ENCODE measurements at places on chromosomes 7 and 10.
A peak's percentile ranks its signal among the peaks of the same experiment; 100 is the strongest.

- DNase-seq, result no peak
Observed at GRCh38 chr10:69470463-69471384, 19.5 kb downstream of the TSPAN15 start.

- DNase-seq, result peak; percentile 74
Observed at GRCh38 chr10:29804025-29804852, 169.5 kb upstream of the SVIL start.

DNA sequence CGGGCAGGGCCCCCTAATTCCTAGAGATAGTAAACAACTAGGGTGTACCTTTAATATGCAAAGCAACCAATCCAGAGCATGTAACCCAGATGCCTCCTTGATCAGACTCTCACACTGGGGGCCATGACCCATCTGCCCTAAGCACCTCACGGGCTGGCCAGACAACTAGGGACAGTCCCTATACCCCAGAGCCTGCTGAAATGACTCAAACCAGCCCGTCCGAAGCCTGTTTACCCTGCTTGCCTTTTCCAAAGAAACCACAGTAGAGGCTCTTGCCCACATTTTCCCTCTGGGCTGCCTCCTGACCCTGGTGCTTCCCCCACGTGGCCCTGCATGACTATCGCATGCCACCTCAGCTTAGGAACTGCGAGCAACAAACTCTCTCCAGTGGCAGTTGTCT lies 46.2 kb downstream of the RGS10 start:
- no peak for DNase-seq

DNA sequence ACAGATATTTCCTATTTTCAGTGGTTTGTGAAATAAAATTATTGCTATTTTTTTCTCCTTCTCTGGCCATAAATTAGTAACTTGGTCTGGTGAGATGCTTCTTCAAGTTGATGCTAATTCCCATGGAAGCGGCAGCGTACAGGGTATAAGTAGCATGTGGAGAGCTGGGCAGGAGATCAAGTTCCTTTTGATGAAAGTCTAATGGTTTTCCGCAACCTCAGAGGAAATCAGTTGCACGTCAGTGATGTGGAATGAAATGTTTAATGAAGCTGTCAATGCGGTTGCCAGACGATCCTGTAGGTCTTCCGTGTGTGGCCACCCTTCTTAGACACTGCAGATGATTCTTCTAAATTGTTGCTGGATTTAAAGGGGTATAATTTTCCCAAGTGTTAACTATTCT lies 236.4 kb upstream of the GRM3 start:
- DNase-seq, result no peak

GRCh38 chr10:90822508-90822907 lies 35.3 kb downstream of the HTR7 start:
- DNase-seq, result no peak

- DNase-seq, result no peak
Observed at GRCh38 chr10:43401627-43402026, 7.4 kb downstream of the HNRNPF start.

DNA sequence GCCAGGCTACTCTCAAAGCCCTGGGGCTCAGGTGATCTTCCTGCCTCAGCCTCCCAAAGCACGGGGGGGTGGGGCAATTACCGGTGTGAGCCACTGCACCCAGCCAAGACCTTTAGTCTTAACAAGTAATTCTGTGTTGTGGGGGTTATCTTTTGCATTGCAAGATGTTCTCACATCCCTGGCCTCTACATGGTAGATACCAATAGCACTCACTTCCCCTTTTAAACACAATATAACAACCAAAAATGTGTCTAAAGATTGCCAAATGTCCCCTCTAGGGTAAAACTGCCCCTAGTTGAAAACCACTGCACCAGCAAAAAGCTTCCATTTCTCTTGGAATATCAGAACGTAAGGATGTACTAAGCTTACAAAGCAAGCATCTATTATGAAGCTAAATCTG lies 225.0 kb downstream of the CTNNA3 start:
- no peak for DNase-seq

DNA sequence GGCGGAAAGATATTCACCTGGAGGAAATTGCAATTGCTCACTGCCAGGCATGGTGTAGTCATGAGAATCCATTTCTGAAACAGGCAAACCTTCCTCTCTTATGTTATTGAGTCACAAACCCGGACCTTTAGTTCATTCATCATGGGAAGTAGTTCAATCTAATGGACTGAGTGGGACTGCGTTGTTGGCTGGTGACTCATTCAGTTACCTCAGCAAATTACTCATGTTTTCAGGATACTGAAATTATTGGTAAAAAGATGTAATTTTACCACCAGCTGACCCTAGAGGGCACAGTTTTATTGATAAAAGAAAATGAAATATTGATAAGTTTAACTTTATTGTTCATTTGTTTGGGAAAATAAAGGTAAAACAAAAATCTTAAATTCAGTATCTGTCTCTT lies 1194.4 kb upstream of the SORCS1 start:
- DNase-seq, result peak; percentile 41

GRCh38 chr7:80334196-80334595 lies 177.7 kb downstream of the GNAT3 start:
- DNase-seq, result no peak

GRCh38 chr10:71319800-71320392 lies 837 bp downstream of the SLC29A3 start:
- no peak for DNase-seq

GRCh38 chr7:74722153-74722552 lies 51.7 kb upstream of the NCF1 start:
- DNase-seq, result no peak

GRCh38 chr10:129613377-129613980 lies 146.4 kb downstream of the MGMT start:
- no peak for DNase-seq

GRCh38 chr7:101465131-101465530 lies 102.5 kb downstream of the COL26A1 start:
- no peak for DNase-seq

GRCh38 chr7:111835066-111835465 lies 272.8 kb upstream of the IMMP2L start:
- no peak for DNase-seq

DNA sequence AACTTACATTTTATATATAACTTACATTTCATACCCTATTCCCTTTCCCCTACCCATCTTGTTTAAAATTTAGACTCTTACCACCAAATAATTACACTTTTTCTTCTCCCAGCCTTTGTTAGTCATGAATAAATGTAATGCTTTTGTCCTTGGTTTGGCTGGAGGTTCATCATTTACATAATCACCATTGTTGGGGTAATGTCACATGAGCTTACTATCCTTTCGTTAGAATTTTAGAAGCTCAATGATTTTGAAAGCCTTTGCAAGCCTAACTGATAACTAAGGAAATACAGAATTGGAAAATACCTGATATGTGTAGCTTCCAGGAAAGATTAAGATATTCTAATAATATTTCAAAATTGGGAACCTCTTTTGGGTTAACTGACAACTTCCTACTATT lies 171.7 kb downstream of the PLXDC2 start:
- no peak for DNase-seq

- DNase-seq, result no peak
Observed at GRCh38 chr10:48464871-48465736, 139.8 kb downstream of the ARHGAP22 start.

GRCh38 chr10:69934768-69935167 lies 117.9 kb upstream of the MACROH2A2 start:
- DNase-seq, result no peak

DNA sequence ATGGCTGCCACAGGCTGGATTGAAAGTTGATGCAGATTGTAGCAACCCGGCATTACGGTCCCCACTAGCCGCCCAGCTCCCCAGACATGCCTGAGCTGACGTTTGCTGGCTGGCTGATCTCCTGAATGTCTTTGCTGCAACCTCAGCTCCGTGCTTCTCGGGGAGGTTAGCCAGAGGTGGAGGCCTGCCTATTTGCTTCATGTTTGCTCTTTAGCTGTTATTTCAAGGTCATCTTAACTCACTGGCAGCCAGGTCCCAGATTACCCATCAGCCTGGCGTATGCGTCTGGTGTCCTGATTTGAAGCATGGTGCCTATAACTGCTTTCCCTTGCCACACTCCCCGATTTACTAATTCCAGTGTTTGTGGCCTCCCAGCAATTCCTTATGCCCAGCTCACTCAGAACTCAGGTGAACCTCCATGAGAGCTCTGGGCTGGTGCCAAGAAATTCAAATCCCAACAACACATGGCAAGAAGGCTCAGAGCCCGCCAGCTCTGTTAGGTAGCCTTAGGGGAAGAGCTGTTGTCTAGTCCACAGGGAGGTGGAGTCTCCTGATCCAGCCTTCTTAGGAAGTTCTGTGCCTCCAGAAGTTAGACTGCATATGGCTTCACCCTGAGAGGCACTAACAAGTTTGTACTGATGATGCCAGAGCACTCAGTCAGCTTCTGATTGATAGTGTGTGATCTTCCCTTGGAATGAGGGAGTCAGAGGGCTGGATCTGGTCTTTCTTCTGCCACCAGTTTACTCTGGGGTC lies 69.7 kb upstream of the EXOC4 start:
- no peak for DNase-seq

DNA sequence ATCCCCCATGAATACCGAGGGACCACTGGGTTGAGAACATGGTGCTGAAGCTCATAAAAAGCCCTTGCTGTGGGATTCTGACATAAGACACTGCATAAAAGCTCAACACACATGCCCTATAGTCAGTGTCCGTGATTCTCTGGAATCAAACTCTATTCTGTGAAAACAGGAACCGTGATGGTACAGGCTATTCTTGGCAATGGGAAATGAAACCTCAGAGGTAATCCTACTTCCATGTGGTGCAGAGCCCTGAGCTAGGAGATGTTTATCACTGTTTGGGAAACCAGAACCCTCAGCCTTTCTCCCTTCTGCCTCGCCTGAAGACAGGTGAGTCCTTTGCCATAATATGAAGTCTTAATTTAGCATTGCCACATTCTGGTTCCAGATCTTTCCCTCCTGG lies 80.8 kb upstream of the PRSS1 start:
- no peak for DNase-seq

GRCh38 chr7:115953592-115954255 lies 76.8 kb downstream of the TFEC start:
- no peak for DNase-seq

GRCh38 chr10:76082232-76082631 lies 650.8 kb downstream of the LRMDA start:
- no peak for DNase-seq

DNA sequence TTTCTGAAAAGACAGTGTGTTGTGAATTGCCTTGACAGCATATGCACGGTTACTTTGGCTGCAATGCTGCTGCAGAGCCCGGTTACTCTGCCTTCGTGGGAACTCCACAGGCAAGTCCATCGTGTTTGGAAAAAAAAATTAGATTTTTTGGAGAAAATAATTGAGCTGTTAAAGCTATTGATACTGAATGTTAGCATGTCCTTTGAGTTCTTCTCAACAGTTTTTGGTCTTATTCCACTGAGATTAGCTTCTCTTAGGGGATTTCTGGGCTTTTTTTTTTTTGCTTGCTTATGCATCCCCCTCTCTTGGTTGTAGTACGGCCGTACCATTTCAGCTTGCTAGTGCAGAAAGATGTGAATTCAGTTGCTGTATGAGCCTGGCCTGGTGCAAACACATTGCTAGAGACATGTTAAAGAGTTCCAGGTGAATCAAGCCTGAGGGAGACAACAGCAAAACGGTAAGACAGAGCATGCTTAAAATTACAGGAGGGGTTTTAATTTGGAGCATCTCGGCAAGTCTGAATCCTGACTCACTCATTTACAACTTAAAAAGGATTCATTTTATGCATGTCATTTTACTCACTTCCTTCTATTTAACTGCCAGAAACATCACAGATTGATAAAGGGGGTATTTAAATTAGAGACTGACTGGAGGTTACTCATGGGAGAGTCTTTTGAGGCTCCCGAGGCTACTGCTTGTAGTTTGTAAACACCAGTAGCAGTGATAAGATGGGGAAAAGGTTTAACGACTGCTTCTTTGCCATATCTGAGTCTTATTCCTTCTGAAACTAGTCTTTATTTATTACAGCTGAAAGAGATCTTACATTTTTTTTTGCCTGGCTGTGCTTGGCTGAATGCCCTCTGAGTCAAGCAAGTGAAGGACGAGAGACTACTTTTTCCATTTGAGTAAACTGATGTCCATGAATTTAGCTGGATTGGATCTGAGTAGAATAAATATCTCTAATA lies 113.7 kb downstream of the CDK14 start:
- DNase-seq, result no peak

- DNase-seq, result no peak
Observed at GRCh38 chr10:88913788-88914187, 33.7 kb downstream of the STAMBPL1 start.

GRCh38 chr7:143015084-143015483 lies 11.8 kb downstream of the OR9A2 start:
- no peak for DNase-seq

- DNase-seq, result no peak
Observed at GRCh38 chr7:22318376-22318775, 38.6 kb downstream of the RAPGEF5 start.

DNA sequence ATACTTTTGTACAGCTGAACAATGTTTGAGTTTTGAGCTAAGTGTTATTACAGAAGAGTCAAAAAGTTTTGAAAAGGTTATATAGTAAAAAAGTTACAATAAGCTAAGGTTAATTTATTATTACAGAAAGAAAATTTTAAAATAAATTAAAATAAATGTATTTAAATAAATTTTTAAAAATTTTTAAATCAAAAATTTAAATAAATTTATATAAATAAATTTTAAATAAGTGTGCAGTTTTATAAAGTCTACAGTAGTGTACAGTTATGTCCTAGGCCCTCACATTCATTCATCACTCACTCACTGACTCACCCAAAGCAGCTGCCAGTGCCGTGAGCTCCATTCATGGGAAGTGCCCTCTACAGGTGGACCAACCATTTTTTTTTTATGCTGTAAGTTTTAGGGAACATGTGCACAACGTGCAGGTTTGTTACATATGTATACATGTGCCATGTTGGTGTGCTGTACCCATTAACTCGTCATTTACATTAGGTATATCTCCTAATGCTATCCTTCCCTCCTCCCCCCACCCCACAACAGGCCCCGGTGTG lies 462.9 kb upstream of the ZMIZ1 start:
- no peak for DNase-seq

GRCh38 chr7:7739204-7740036 lies 21.0 kb upstream of the RPA3 start:
- no peak for DNase-seq

GRCh38 chr7:142332421-142332820 lies 74.6 kb upstream of the PRSS58 start:
- DNase-seq, result no peak

DNA sequence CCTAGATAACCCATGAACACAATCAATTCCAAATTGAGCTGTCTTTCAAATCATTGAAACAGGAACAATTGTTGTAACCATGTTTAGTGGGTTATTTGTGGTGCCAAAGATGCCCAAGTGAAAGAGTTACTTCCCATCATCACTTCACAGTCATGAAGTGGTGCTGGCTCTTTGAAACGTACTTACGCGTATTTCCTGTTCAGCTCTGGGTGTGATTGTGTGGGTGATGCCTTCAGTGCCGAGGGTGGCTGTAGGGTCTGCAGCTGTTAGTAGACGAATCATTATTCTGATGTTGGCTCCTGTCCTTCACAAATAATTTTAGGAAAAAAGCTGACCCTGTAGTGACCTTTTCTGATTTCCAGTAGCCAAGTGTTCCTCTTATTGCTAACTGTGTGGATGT lies 323.1 kb upstream of the KIAA1217 start:
- no peak for DNase-seq

GRCh38 chr10:1156616-1156886 lies 100.4 kb downstream of the WDR37 start:
- DNase-seq, result no peak

All from T1000 (cell line).